ENCODE measurements at places on chromosomes 5 and 9. TPM values are rescaled to one million over a fixed set of nuclear protein-coding genes. Genes with fewer than 3 reads are reported as not detected.

GARNL3 gene
- total RNA-seq = 51.1 TPM

PCDHGB3 gene
- 4.3 TPM for total RNA-seq

PCDHGA5 gene
- total RNA-seq = 3.6 TPM

CARD19 gene
- 18.6 TPM for total RNA-seq

DCAF12 gene
- 34.0 TPM for total RNA-seq

HTR4 gene
- not detected for total RNA-seq

ZNF883 gene
- total RNA-seq = 2.7 TPM

MARCOL gene
- total RNA-seq = not detected

NPR2 gene
- total RNA-seq = 31.5 TPM

GARIN3 gene
- total RNA-seq = not detected

CETN3 gene
- 18.4 TPM for total RNA-seq

CAMK4 gene
- 6.0 TPM for total RNA-seq

PLCXD3 gene
- total RNA-seq = 0.10 TPM

GFI1B gene
- total RNA-seq = 0.59 TPM

GPR150 gene
- not detected for total RNA-seq

AK8 gene
- 1.1 TPM for total RNA-seq

LRRC19 gene
- not detected for total RNA-seq

SOHLH1 gene
- not detected for total RNA-seq
